ENCODE measurements at places on chromosomes 5 and 9. TPM values are rescaled to one million over a fixed set of nuclear protein-coding genes. Genes with fewer than 3 reads are reported as not detected.

- no peaks in the 10 kb centered on the region for H3K27me3 ChIP-seq
- no peak for DNase-seq
- H3K4me1 ChIP-seq = no peaks in the 10 kb centered on the region
Measured at GRCh38 chr9:73714294-73714693, 562.6 kb downstream of the ANXA1 start.

- no peak overlapping the region for H3K4me3 ChIP-seq
- DNase-seq = no peak
- H3K27me3 ChIP-seq = peaks cover 48% of the 10 kb centered on the region
- no peaks in the 10 kb centered on the region for H3K36me3 ChIP-seq
- peak overlapping the region; percentile 60 for H3K27ac ChIP-seq
Measured at GRCh38 chr9:34574571-34574970, 15.0 kb downstream of the CNTFR start.

- no peaks in the 10 kb centered on the region for H3K4me1 ChIP-seq
- no peaks in the 10 kb centered on the region for H3K36me3 ChIP-seq
- no peak overlapping the region for H3K4me3 ChIP-seq
- H3K27me3 ChIP-seq = no peaks in the 10 kb centered on the region
Measured at GRCh38 chr9:37311938-37312708, 110.4 kb upstream of the GRHPR start.

- H3K36me3 ChIP-seq = no peaks in the 10 kb centered on the region
- H3K4me1 ChIP-seq = no peaks in the 10 kb centered on the region
- H3K27me3 ChIP-seq = no peaks in the 10 kb centered on the region
- DNase-seq = no peak
Measured at GRCh38 chr5:38013107-38013506, 173.3 kb upstream of the GDNF start.

- peak overlapping the region; percentile 52 for H3K4me3 ChIP-seq
- H3K36me3 ChIP-seq = no peaks in the 10 kb centered on the region
- peak overlapping the region; percentile 91 for H3K27ac ChIP-seq
Measured at GRCh38 chr9:35619800-35620158, 1.6 kb upstream of the CD72 start.

DNA sequence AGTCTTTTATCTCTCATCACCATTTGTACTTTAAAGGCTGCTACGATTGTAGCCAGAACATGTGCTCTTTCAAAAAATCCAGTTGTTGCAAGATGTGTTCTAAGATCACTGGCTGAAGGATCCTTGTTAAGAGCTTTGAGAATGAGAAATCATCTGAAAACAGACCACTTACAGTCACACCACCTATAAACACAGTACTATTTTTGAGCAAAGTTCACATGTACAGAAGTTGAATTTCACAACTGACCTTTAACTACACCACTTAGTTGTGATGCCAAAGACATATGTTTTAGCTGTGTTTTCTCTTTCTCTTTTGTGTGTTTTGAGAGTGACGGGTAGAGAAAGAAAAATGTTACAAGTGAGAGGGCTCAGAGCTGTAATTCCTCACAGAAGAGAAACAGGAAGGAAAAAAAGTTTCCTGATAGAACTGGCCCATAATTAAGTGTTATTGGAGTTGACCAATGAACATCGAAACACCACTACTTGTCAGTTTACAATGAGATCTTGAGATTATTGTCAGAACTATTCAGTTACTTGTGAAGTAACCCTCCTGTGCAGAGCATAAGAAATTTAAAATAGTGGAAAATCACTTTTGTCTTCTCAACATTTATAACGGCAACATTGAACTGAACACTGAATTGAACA is 245.4 kb downstream of the MLLT3 start:
- H3K27me3 ChIP-seq = no peaks in the 10 kb centered on the region
- no peaks in the 10 kb centered on the region for H3K36me3 ChIP-seq
- H3K4me1 ChIP-seq = peaks cover 10% of the 10 kb centered on the region
- H3K27ac ChIP-seq = no peak overlapping the region
- H3K4me3 ChIP-seq = no peak overlapping the region
- DNase-seq = no peak

The PRSS3 gene
- total RNA-seq = not detected

GRCh38 chr5:167802755-167803431 is 488.6 kb upstream of the WWC1 start:
- no peaks in the 10 kb centered on the region for H3K36me3 ChIP-seq
- no peaks in the 10 kb centered on the region for H3K27me3 ChIP-seq
- H3K27ac ChIP-seq = no peak overlapping the region
- no peak for DNase-seq
- no peak overlapping the region for H3K4me3 ChIP-seq

- no peak overlapping the region for H3K4me3 ChIP-seq
- H3K36me3 ChIP-seq = no peaks in the 10 kb centered on the region
- no peaks in the 10 kb centered on the region for H3K4me1 ChIP-seq
- DNase-seq = no peak
- H3K27ac ChIP-seq = no peak overlapping the region
Measured at GRCh38 chr9:88749420-88749819, 214.4 kb downstream of the NXNL2 start.

- peaks cover 27% of the 10 kb centered on the region for H3K27me3 ChIP-seq
- no peaks in the 10 kb centered on the region for H3K36me3 ChIP-seq
- H3K4me3 ChIP-seq = no peak overlapping the region
- DNase-seq = peak; percentile 28
Measured at GRCh38 chr5:132223861-132224260, 3.8 kb downstream of the P4HA2 start.

The DBH gene
- total RNA-seq = not detected

GRCh38 chr9:96413302-96414221 is 4.6 kb downstream of the ZNF367 start:
- H3K27ac ChIP-seq = no peak overlapping the region
- H3K4me1 ChIP-seq = peaks cover 39% of the 10 kb centered on the region
- H3K27me3 ChIP-seq = no peaks in the 10 kb centered on the region
- DNase-seq = no peak
- H3K4me3 ChIP-seq = no peak overlapping the region

- no peaks in the 10 kb centered on the region for H3K36me3 ChIP-seq
- DNase-seq = no peak
- H3K4me3 ChIP-seq = no peak overlapping the region
- no peaks in the 10 kb centered on the region for H3K27me3 ChIP-seq
Measured at GRCh38 chr5:80864109-80864508, 96.1 kb upstream of the RASGRF2 start.

The HTR4 gene
- 0.41 TPM for total RNA-seq

DNA sequence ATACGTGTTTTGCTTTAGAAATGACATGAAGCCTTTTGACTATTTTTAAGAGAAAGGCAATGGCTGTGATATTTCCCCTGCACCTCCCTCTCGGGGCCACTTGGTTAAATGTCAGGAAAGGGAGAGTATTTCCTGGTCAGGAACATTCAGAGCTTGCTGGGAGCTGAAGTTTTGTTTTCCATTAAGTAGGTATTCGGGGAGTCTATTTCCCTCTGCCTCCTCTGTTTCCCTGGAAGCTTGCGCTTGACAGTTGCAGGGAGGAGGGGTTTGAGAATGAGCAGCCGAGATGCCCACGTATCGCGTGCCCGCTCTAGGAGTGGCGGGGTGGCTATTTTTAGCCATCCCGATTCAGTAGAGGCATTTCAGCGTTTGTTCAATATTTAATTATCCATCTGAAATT is 6.7 kb downstream of the DAB2IP start:
- H3K4me1 ChIP-seq = peaks cover 7% of the 10 kb centered on the region
- no peak overlapping the region for H3K4me3 ChIP-seq
- peak overlapping the region; percentile 62 for H3K27ac ChIP-seq
- no peaks in the 10 kb centered on the region for H3K27me3 ChIP-seq
- H3K36me3 ChIP-seq = no peaks in the 10 kb centered on the region
- DNase-seq = peak; percentile 8

The CDO1 gene
- 2.5 TPM for total RNA-seq

DNA sequence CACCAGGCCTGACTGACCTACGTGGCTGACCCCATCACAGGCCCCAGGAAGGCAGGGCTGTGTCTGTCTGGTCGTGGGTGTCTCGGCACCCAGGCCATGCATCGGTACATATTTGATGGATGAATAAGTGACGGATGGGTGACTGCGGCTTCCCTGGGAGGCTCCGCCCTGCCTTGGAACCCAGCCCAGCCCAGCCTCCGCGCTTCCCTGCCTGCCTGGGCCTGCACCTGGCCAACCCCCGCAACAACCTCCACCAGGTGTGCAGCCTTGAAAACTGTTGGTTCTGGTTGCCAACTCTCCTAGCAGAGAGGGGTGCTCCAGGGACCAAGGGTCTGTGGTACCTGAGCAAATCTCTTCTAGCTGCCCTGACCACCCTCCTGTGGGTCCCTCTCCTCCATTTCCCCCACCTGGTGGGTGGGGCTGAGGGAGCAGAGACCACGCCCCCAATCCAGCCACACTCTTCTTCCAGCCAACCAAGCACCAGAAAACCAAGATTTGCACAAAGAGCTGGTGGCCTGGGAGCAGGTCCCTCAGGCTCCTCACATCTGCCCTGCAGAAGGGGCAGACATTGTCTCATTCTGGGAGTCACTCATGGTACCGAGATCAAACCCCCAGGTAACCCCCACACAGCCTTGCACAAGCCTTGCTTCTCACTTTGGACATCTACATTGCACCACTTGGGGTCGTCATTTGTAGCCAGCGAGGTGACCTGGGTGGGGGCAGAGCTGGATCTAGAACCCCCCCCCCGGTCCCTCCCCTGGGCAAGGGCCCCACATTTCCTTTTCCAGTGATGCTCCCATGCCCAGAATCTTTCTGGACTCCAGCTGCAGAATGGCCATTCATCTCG is 100.6 kb upstream of the IER5L start:
- H3K4me3 ChIP-seq = no peak overlapping the region
- no peaks in the 10 kb centered on the region for H3K36me3 ChIP-seq
- no peaks in the 10 kb centered on the region for H3K4me1 ChIP-seq
- H3K27me3 ChIP-seq = no peaks in the 10 kb centered on the region

- H3K4me3 ChIP-seq = no peak overlapping the region
- no peaks in the 10 kb centered on the region for H3K27me3 ChIP-seq
- no peak overlapping the region for H3K27ac ChIP-seq
- H3K36me3 ChIP-seq = no peaks in the 10 kb centered on the region
- no peak for DNase-seq
Measured at GRCh38 chr9:85599540-85600105, 142.1 kb downstream of the AGTPBP1 start.

The PAPPA gene
- 0.44 TPM for total RNA-seq

Measured in spleen (tissue), 13 donors.